Glomerular endothelial cell (primary cell): ENCODE measurements at places on chromosomes 3 and 15.

DNA sequence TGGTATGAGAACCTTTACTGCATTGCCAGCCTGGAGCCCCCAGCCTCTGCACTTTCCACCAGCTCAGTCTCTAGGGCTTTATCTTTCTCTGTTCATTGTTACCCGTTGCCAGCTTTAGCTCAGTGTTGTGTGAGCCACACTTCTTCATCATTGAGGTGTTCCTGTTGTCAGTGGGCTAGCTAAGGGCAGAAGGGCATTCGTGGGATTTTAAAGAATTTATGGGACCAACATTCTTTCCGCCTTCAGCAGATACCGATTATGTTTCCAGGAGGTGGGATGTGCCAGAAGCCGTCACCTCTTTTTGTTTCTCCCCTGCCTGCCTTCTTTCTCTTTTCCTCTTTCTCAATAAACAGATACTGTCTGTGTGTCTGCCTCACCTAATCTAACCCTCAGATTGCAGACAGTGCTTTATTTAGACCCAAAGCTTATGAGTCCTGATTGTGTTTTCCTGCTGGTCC, 64.5 kb downstream of the PGPEP1L start:
- no peak for DNase-seq

GRCh38 chr3:23685541-23686258, 120.1 kb upstream of the UBE2E1 start:
- peak; percentile 90 for DNase-seq

DNA sequence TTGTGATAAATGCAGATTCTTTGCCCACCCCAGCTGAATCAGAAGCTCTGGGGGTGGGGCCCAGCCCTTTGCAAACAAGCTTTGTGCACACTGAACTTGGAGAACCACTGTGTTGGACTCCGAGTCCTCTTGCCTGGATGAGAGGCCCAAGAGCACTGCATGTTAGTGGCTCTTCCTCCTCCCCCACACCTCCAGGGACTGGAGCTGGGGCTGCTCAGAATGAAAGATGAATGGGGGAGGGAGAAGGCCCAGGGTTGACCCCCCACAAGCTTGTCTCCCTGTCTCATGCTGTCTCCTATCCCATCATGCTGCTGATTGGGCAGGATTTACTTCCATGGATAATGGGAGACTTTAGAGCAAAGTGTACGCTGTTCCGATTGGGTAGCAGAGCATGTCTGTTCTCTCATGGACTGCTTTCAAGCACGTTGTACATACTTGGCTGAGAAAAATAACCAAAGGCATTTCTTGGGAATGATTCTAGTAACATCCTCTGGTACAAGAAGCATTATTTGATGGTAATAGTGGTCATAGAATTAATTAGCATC, 99.6 kb downstream of the PGPEP1L start:
- no peak for DNase-seq

GRCh38 chr3:34016925-34017587, 218.6 kb downstream of the PDCD6IP start:
- no peak for DNase-seq

DNA sequence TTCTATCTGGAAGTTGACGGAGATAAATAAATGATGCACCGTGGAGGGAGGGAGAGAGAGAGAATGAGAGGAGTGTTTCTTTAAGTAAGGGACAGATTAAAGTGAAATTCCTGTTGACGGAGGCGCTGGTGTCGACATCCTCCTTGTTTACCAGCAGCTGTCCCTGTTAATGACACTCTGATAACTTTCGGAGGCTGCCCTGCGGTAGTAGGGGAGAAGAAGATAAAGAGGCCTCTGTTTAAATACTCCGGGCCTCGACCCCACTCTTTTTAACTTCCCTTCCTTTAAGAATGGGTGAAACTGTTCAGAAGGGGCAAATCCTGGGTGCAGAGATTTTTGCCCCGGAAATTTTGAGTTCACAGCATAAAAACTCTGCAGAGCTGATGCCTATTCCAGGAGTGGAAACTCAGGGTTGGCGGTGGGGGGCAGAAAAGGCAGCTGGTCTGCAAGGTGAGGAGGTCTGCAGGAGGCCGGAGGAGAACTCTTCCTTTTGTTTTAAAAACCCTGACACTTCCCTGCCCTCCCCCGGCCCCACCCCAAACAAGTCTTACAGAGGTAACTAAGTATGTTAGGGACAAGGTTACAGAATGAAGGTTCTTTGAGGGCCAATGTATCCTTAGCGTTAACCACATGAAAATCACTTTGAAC, 276.6 kb upstream of the NR2F2 start:
- no peak for DNase-seq

GRCh38 chr3:61637088-61638051, 76.0 kb downstream of the PTPRG start:
- DNase-seq = no peak

- no peak for DNase-seq
Measured at GRCh38 chr3:29004885-29005599, 275.8 kb upstream of the RBMS3 start.

DNA sequence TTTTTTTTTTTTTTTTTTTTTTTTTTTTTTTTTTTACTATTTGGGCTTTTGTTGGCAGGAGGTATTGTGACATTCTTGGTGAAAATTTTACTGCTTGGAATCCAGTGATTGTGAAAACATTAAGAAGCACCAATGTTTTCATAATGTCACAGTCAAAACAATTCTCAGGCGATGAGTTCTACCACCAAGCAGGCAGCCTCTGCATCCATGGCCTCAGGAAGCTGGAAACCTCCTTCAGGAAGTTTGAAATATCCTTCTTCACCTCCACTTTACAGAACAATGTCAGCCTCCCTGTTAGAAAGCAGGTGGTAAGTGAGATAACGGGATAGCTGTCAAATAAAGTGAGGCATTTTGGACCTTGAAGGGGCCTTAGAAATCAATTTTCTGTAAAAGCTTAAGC, 98.3 kb downstream of the MEX3B start:
- no peak for DNase-seq

GRCh38 chr3:49219132-49219531, 47.7 kb downstream of the KLHDC8B start:
- DNase-seq = no peak

- DNase-seq = no peak
Measured at GRCh38 chr15:57358571-57358970, 17.7 kb upstream of the CGNL1 start.

GRCh38 chr3:171095063-171095462, 68.5 kb upstream of the SLC2A2 start:
- no peak for DNase-seq

DNA sequence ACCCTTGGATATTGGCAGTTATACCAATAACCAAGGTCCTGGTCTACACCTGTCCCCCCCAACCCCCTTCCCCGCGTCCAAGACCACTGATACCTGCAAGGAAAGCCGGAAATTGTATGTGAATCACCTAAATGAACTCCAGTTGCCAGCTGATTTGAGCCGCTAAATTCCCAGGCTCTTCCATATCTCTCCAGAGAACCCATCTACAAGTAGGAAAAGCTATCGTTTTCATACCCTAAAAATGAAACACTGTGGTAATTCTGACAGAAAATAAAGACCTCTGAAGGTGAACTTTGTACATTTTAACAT, 114.2 kb upstream of the ICE2 start:
- DNase-seq = no peak
